SHP77 treated with DMSO at 0.1 percent for 48 hours (cell line): ENCODE measurements at places on chromosomes 13 and 19.

GRCh38 chr13:113479179-113479578 is 11.3 kb downstream of the DCUN1D2 start:
- DNase-seq, result no peak

- DNase-seq, result no peak
Observed at GRCh38 chr13:97276862-97277269, 54.7 kb downstream of the MBNL2 start.

DNA sequence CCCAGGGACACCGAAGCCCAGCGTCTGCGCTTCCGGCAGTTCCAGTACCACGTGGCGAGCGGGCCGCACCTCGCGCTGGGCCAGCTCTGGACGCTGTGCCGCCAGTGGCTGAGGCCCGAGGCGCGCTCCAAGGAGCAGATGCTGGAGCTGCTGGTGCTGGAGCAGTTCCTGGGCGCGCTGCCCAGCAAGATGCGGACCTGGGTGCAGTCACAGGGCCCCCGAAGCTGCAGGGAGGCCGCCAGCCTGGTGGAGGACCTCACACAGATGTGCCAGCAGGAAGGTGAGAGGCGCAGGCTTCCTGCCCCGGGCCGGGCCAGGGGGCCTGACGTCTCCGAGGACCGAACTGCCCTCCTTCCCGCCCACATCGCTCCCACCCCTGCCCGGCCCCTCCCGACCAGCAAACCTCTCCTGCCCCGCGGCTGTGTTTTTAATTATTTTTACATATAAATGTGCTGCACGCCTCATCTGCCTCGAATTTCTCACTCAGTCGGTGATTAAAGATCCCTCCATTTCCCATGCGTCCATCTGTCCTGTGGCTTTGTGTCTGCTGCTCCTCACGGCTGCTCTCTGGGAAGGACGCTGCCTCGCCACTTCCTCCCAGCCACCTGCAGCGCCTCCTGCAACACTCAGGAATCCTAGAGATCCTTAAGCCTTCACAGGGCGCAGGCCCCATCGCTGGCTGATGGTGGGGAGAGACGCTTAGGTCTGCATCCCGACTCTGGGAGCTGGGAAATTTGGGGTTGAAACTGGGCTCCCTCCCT is 4.3 kb downstream of the ZSCAN1 start:
- no peak for DNase-seq

DNA sequence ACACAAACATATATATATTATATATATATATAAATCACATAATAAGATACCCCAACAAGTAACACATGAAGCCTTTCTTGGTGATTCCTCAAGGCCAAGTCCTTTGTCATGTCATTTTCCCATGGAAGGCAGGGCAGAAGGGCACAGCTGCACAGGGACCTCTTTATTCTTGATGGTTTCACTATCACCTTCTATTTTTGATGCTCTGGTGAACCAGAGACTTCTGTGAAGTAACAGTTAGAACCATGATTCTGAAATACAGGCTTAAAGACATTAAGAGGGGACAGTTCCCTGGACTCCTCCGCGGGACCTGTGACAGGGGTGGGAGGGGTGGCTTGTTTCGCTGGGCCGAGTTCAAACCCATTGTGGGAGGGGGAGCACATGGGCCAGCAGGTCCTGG is 104.0 kb downstream of the DGKH start:
- no peak for DNase-seq

DNA sequence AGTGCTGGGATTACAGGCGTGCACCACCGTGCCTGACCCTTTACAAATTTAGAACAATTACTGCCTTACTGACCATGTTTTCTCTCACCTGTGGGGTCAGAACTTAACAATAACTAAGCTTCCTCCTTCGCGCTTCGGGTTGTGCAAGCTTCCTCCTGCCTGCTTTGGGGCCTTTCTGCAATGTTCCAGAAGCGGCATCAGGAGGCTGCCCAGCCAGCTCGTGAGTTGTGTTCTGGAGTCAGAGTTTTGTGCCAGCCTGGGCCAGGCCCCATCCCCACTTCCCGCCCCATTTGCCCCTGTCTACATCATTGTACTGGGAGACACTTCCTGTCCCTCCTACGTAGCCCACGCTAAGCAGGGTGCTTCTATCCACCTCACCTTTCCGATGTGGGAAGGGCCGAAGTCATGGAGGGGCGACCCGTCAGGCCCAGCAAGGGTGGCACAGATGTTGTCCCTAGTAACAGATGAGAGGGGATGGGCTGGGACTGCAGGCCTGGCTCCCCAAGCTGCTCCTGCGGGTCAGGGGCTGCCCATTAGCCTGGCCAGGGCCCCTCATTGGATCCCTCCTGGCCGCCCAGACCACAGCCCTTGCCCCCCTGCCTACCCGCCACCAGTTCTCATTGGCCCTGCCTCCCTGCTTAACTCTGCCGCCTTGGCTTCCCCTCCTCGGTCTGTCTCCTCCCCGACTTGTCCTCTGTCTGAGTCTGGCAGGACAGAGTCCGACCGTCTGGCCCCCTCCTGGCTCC is 13.4 kb downstream of the UHRF1 start:
- DNase-seq, result no peak

GRCh38 chr13:80082396-80083080 is 258.4 kb downstream of the SPRY2 start:
- no peak for DNase-seq

- DNase-seq, result no peak
Observed at GRCh38 chr19:28960586-28960985, 252.4 kb downstream of the UQCRFS1 start.

DNA sequence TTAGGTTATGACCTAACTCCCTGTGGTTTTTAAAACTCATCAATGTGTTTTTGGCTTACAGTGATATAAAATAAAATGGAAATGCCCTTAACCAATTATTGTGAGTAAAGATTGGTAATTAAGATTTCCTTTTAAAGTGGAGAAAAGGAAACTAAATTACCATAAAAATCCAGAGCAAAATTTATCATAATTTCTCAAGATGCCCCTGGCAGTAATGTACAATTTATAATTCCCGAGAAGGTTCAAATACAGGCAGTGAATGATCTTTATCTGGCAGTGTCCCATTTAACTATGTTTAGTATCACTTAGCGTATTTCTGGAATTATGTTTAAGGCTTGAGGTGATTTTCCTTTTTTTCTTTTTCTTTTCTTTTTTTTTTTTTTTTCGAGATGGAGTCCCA is 61.5 kb downstream of the ESD start:
- DNase-seq, result no peak

- DNase-seq, result no peak
Observed at GRCh38 chr13:32642858-32643257, 56.6 kb downstream of the PDS5B start.

- no peak for DNase-seq
Observed at GRCh38 chr19:52451241-52451640, 2.1 kb upstream of the ZNF578 start.

- no peak for DNase-seq
Observed at GRCh38 chr19:33520844-33521479, 629 bp downstream of the PEPD start.

GRCh38 chr19:4566402-4567051 is 7.0 kb upstream of the SEMA6B start:
- no peak for DNase-seq

DNA sequence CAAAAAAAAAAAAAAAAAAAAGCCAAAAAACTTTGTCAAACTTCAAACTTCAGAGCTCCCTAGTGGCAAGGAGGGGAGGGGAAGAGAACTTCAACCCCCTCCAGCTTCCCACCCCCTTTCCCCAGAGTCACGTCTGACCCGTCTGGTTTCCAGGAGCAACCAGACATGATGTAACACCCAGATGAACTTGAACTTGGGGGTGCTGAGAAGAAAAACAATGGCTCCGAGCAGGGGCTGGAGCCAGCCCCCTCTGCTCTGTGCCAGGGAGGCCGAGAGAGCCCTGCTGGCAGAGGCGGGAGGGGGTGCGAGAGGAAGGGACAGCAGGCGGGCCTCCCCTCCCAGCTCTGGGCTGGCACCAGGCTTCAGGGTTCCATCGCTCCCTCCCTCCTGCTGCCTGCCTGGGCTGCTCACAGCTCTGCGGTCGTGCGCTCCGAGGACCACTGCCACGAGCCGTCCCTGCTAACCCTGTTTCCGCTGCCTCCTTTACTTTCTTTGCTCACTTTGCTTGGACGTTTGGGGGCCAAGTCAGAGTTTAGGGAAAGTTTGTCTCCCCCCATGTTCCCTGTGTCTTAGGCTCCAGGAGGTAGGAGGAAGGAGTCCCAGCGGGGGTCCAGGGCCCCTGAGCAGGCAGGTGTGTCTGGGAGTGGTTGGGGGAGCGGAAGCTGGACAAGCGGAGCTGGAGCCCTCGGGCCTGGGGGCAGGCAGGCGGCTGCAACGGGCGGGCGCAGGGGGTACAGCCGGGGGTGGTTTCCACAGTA is 11.1 kb downstream of the LYL1 start:
- no peak for DNase-seq

- no peak for DNase-seq
Observed at GRCh38 chr13:23505007-23505406, 65.2 kb upstream of the TNFRSF19 start.

GRCh38 chr13:51058461-51059167 is 52.5 kb downstream of the C13orf42 start:
- DNase-seq, result no peak

DNA sequence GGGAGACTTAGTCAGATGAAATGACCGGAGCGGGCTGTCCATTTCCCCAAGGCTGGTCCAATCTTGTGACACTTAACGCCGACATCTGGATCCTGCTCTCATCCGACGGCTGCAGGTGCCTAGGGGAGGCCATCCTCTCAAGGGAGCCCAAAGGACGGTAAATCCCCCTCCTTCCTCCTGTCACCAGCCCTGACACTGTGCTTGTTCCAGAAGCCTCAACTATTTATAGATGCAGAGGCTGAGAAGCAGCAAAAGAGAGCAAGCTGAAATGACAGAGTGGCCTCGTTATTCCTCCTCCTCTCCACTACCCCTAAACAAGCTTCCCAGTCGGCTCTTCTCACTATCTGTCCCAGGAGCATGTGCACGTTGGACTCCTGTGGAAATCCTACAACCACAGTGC is 533.7 kb downstream of the LIG4 start:
- no peak for DNase-seq

DNA sequence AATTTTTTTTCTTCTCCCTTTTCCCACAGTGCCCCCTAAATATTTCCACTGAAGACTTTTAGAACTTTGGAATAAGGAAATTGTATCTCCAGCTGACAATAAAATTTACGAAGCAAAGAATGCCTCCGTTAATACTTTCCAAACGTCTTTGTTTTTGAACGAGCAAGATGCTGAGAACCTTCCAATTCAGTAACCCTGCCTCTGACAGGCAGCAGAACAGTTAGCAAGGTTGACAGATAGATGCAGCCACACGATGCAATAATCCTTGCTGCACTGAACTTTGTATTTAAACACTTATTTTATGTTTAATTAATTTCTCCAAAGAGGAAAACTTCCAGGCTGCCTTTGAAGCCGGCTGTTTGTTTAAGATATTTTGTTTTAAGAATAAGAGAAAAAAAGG is 71.8 kb upstream of the TSHZ3 start:
- no peak for DNase-seq

DNA sequence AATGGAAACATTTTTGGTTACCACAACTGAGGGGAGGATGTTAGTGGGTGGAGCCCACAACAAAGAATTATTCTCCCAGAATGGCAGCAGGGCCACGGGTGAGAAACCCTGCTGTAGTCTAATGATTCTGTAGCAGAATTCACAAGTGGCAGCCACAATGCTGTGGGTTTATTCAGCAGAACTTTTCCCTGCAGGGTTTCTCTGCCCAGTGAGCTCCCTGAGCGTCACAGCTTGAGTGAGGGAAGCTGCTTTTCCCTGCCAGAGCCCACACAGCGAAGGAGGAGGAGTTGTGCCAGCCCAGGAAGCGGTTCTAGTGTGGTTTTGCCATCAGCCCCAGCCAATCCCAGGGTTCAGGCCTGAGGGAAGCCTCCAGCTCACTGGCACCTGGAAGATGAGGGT is 4.4 kb downstream of the ATP12A start:
- DNase-seq, result no peak

GRCh38 chr13:26589754-26590153 is 32.3 kb downstream of the WASF3 start:
- DNase-seq, result no peak

DNA sequence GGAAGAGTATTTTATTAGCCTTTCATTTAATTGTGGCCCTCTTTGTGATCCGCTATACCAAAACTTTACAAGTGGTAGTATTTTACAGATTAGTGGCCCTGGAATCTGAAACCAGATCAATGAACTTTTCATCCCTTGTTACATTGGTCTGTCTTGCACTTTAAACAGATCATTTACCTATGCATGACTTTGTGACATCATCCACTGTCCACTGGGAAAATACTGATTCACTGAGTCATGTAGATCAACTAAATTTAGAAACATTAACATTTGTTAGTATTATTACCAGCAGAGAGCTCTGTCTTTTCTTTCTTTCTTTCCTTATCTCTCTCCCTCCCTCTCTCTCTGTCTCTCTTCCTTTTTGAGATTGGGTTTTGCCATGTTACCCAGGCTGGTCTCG is 17.5 kb downstream of the PCDH8 start:
- DNase-seq, result no peak

- no peak for DNase-seq
Observed at GRCh38 chr13:73059460-73060250, 850 bp downstream of the KLF5 start.

GRCh38 chr19:13931391-13932148 is 6.6 kb downstream of the PODNL1 start:
- no peak for DNase-seq

DNA sequence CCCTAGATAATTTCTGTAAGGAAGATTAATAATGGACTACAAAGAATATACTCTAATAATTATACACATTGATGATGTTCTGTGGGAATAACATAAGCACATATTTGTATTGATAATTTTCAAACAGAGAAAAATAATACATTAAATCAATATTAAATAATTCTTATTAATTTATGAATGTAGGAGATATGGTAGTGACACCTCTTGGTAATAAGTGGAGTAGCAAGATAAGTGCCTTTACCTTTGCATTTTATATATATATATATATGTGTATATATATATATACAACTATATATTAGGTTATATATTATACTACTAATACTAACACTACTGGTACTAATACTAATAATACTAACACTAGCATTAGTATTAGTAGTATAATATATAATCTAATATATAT is 905.8 kb downstream of the SLITRK1 start:
- no peak for DNase-seq

- no peak for DNase-seq
Observed at GRCh38 chr19:32022044-32022640, 323.3 kb upstream of the ZNF507 start.

DNA sequence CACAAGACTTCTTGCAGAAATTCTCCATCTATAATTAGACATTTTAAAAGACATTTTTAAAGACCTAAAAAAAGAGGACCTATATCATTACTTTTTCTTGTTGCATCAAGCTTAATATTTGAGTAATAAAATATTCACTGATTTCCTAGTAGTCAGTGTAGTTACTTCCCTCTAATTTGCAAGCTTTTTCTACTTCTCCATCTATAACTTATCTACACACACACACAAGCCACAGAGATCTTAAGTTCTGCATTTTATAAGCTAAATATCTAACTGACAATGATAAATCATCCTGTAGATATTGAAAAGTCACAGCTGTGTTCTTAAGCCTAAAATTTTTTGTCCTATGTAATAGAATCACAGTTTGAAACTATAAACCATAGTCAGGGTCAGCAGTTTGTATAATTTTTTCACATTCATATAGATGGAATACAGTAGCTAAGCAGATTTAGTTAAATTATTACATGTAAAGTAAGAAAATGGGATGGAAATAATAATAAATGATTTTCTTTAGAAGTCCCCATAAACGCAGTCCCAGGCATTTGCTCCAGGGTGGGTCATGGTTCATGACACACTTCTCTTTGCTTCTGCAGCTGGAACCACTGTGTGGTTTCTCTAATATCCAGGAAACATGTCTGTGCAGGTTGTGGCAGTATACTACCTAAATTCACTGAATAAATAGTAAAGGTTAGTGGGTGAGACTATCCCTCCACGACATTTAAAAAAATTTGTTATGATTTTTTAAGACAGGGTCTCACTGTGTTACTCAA is 60.2 kb downstream of the ESD start:
- no peak for DNase-seq

GRCh38 chr13:113155201-113155600 is 3.2 kb upstream of the PROZ start:
- no peak for DNase-seq
